ENCODE measurements at places on chromosomes 6 and 20.

DNA sequence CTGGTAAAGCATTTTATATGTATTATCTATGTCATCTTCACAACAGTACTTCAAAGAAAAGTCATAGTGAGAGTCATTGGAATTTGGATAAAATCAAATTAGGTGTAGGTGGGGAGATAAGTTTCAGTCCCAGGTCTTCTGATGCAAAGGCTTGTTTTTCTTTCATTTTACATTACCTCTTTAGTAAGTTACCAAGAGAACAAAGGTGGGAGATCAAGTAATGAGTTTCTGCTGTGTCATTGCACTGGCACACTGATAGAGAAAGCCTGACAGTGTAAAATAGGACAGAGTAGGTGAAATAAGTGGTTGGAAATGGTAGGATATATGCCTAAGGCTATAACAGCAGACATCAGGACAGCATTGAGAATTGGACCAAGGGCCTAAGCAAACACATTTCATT, 250.4 kb downstream of the NKAIN2 start:
- no peak for DNase-seq

- DNase-seq, result peak; percentile 85
These were observed 71.3 kb downstream of the EFHC1 start for GRCh38 chr6:52491203-52492069.

GRCh38 chr6:138521790-138522189, 22.5 kb upstream of the NHSL1 start:
- DNase-seq, result no peak

DNA sequence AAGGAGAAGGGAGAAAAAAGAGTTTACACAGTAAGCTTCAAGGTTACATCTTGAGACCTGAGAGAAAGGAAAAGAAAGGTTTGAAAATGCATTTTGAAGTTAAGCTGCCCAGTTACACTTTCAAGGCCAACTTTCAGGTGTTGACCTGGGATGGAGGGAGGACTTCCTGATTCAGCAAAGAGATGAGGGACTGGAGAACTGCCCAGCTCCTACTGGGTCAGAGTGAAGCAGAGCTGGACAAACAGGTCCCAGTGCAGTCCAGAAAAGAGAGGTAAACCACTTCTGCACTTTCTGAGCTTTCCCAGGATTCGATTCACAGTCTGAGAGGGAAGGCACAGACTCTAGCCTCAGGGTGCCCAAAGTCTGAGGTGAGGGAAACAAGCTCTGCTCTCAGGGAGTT, 6.0 kb upstream of the TJAP1 start:
- no peak for DNase-seq

- DNase-seq, result no peak
These were observed 70.1 kb upstream of the IYD start for GRCh38 chr6:150298676-150299075.

DNA sequence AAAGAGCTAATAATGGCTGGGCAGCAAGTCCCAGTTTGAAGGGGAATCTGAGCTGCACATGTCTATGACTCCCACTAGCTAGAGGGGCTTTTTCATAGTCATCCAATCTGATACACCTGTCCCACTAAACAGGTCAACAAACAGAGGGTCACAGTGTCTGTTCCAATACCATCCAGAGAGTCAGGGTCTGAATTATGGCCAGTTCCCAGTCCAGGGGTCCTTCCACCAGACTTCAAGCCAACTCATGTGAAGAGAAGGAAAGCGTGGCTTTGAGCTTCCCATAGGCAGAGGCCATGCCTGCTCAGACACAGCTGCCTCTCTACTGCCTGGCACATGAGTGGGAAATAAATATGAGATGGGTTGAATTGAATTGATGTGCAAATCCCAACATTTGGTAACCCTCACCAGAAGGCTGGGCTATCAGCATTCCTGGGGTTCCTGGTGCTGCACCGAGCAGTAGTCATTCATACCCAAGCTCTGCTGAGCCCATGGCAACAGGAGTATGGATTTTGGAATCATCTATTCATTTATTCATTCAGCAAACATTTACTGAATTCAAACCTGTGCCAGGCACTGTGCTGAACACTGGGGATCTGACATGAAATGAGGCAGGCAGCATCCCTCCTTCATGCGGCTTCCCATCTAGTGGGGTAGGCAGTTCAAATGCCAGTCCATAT, 17.2 kb downstream of the TP53RK start:
- no peak for DNase-seq

DNA sequence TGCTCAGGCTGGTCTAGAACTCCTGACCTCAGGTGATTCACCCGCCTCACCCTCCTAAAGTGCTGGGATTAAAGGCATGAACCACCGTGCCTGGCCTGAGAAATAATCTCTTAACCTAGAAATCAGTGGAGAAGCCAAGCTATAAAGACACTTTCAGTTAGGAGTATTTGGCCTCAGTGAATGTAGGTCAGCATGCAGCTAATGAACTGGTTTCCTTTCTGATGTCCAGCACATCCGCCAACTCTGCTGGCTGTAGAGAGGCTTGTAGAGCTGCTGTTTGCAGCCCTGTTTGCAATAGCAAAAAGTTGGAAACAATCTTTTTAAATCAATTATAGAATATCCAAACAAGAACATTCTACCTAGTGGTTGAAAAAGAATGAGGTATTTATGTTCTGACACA, 42.4 kb upstream of the ELOVL5 start:
- no peak for DNase-seq

DNA sequence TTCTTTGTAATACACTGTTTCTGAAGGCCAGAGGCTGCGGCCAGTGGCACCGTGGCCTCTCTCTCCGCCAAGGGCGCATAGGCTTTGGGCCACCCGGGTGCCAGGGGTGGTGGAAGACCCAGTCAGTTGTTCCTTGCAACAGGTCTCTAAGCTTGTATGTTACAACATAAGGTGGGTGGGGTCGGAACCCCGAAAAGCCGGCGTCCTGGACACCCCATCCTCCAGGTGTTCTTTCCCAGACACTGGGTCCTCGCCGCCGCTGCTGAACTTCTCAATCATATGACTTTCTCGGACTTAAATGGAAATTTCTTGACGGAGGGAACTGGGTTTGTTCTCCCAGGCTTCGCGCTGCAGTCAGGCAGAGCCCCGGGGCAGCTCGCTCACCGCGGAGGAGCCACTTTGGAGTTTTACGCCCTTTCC, 983 bp upstream of the KCNQ5 start:
- DNase-seq, result no peak

DNA sequence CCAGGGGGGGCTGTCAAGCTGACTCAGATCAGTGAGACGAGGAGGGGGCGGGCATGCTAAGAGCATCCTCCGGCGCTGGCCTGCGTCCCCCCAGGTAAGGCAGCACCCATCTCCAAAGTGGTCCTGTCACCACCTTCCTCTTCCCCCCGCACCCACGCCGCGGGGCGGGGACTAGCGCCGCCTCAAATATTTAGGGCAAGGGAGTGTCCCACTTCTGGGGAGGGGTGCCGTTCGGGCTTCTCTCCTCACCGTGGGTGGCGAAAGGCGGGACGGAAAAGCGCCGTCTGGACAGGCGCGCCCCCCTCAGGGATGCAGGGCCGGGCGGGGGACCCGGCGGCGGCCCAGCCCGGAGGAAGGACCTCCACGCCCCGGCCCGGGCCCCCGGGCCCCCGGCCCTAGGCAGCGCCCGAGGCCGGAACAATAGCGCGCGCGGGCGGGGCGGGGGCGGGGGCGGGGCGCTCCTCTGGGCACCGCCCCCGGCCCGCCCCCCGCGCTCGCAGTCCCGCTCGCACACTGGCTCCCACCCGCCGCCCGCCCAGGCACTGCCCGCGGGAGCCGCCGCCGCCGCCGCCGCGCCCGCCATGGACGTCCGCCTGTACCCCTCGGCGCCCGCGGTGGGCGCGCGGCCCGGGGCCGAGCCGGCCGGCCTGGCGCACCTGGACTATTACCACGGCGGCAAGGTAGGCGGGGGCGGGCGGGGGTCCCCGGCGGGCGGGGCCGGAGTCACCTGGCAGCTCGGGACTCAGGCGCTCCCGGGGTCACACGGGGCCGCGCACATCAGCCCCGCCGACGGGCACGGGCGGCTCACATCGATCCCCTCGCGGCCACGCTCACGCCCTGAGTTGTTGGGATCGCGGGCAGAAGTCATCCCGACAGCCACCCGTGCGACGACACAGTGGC, at the start of gene TOX2:
TOX2 (plus strand) TSS at position 542 of the 900 bp plus-strand sequence; CDS start at position 582, 40 bp downstream.
- DNase-seq, result peak; percentile 55

DNA sequence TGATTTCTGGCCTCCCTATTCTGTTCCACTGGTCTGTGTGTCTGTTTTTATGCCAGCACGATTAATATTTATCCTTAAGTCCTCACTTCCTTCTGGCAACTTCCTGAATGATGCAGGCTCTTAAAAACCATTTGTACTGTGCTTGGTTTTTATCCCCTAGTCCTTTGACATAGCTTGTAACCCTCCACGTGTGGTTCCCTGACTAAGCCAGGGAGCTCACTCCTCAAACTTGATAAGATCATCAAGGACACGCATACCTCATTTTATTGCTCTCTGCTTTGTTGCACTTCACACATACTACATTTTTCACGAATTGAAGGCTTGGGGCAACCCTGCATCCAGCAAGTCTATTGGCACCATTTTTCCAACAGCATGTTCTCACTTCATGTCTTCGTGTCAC, 166.4 kb upstream of the UST start:
- DNase-seq, result no peak

- peak; percentile 47 for DNase-seq
These were observed 44.2 kb upstream of the CITED2 start for GRCh38 chr6:139418481-139419132.

DNA sequence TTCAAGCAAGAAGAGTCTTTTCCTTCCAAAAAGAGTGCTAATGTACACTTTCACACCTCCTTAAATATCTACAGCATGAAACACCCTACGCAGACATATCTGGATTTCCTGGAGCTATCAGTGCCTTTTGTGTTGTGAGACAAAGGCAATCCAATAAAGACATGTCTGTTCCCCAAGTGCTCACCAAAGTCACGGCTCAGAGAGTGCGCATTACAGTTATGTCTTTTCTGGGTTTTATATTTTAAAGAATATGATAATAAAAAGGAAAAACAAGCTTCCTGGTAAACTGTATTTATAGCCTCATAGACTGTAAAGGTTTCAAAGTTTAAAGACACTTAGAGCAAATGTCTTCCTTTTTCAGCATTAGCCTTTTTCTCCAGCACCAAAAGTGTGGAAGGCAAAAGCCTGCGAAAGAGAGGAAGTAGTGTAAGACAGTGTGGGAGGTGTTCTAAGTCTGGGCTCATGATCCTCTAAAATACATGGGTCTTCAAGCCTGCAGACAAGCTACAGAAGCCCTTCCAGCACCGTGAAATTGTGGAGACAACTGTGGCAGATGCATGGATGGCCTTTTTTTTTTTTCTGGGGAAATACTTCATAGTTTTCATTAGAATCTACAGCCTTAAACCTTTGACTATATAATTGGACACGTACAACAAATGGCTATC, 135.0 kb upstream of the SLC35B3 start:
- no peak for DNase-seq

DNA sequence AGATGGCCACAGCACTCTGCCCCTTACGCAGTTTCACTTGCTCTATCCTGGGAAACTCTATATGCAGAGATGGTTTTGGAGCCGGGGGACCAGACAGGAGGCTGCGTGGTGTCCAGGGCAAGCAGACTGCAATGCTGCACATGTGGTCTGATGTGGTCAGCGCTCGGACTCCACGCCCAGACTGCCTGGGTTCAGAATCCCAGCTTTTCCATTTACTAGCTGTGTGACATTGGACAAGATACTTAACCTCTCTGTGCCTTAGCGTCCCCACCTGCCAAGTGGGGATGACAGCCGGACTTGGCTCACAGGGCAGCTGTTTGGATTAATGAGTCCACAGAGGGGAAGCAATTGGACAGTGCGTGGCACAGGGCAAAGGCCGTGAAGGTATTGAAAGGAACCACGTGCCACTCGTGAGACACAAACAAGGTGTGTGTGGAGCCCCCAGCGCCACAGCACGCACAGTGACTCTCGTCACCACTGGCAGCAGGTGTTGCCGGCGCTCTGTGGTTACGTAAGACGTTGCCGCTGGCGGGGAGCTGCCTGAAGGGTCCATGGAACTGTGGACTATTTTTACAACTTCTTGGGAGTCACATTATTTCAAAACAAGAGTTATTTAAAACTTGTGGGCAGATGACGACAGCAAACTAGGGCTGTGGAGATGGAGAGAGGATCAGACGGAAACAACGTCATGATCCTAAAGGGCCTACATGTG, 201.4 kb downstream of the PREX1 start:
- peak; percentile 45 for DNase-seq

- no peak for DNase-seq
These were observed 4.4 kb upstream of the COL19A1 start for GRCh38 chr6:69861986-69862385.

DNA sequence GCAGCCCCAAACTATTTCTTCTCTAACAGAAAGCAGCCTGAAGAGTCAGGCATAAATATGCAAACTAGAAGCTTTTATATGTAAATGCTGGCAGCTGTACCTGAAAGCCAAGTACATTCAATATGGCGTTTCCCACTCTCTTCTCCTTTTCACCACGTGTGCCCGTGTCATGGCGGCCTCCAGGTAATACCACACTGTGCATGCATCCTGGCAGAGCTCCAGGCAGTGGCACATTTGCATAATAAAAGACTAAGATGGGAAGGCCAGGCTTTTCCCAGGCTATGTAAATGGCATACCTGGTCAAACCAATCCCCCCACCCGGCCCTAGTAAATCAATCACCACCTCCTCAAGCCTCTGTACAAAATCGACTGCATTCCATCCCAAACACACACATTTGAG, 120.6 kb downstream of the MMUT start:
- DNase-seq, result no peak

GRCh38 chr6:56540232-56541029, 102.3 kb downstream of the DST start:
- DNase-seq, result no peak

GRCh38 chr6:155528982-155529453, 73.4 kb upstream of the NOX3 start:
- DNase-seq, result peak; percentile 96

- no peak for DNase-seq
These were observed 527.1 kb upstream of the MARCKS start for GRCh38 chr6:113329942-113330635.

DNA sequence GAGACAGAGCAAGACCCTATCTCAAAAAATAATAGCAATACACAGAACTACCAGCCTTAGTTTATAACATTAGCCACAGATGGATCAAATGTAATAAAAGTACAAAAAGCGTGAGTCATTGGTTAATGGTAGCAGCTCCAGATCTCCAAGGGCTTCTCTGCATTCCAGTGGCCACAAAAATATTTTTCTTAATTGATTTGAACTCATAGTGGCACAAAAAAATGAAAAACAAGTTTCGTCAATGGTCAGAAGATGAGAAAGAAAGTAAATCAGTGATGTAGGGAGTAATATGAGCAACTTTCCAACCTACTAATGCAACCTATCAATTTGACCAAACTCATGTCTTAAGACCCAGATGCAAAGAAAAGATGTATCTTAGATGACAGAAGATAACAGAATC, 79.6 kb downstream of the CEP57L1 start:
- DNase-seq, result peak; percentile 82

DNA sequence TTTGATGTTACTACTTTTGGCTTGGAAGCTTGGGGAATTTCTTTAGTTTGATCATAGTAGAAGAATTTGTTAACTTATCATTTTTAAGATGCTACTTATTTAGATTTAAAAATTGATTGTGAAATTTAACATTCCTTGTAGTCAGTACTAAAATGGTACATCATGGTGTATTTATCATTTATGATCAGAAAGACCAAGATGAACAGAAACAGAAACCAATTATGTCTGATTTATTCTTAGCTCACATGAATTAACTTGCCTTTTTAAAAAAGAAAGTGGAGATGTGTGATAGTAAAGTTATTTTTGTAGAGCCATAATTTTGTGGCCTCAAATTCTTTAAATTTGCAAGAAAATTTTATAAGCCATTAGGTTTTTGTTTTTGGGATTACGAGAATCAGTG, 77.6 kb downstream of the LIN28B start:
- DNase-seq, result no peak

GRCh38 chr6:149060300-149060984, 257.1 kb upstream of the TAB2 start:
- DNase-seq, result no peak

All from fibroblast of gingiva (primary cell).